IMR-90 (cell line): ENCODE measurements at places on chromosomes 2 and 18. TPM values are rescaled to one million over a fixed set of nuclear protein-coding genes. Genes with fewer than 3 reads are reported as not detected.

Gene IGFBP5
- total RNA-seq, result 392 and 433 TPM in 2 replicates

Gene IL18RAP
- total RNA-seq, result not detected in 2 replicates

Gene CHRND
- total RNA-seq, result not detected in 2 replicates

DNA sequence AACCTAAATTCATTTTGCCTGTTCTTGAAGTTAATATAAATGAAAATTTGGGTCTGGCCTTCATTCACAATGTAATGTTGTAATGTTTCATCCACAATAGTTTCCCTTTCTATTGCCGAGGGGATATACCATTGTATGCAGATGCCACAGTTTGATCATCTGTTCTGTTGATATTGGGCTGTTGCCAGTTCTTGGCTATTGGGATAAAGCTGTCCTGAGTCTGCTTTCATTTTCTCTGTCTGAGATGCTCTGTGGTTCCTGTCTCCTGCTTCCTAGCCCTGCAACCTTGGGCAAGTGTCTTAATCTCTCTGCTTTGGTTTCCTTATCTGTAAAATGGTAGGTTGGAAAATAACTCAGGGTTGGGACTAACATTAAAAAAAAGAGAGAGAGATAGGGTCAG is 25.2 kb downstream of the B3GNT2 start:
- H3K4me1 ChIP-seq, result peaks cover 17% of the 10 kb centered on the region
- H3K27me3 ChIP-seq, result no peaks in the 10 kb centered on the region
- H3K27ac ChIP-seq, result no peak overlapping the region
